Keratinocyte (primary cell): ENCODE measurements at places on chromosomes 16 and 17.

DNA sequence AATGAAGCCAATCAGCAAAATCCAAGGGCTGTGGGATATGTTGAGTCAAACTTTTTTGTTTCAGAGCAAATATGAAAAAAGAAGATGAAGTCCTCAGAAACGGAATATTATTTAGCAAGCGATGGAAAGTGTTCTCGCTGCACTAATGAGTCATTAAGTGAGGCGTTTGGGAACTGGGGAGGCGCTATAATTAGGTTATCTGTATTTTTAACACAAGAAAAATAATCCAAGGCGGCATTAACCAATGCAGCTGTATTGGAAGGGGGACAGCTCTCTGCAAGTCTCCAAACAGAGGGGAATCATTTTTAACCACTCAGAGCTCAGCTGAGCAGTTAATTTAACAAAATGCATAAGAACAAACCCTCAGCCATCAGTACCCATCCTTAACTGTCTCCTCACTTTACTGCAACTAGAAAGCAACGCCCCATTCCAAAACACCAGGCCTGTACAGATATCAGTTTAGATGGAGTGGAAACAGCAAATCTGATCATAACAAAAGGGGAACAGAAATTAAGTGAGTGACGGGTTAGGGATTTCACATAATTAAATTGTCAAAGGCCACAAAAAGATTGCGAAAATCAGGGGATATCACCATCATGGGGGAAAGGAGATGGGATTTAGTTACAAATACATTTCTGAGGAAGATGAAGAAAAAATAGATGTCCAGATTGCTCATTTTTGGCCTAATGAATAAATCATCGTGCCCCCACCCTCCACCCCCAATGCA lies 211.0 kb upstream of the TOX3 start:
- H3K36me3 ChIP-seq: no peaks in the 10 kb centered on the region
- H3K4me3 ChIP-seq: no peak overlapping the region
- no peaks in the 10 kb centered on the region for H3K4me1 ChIP-seq
- DNase-seq: no peak

GRCh38 chr16:17328932-17329331 lies 141.8 kb downstream of the XYLT1 start:
- no peaks in the 10 kb centered on the region for H3K27me3 ChIP-seq
- no peak overlapping the region for H3K4me3 ChIP-seq
- DNase-seq: no peak
- peaks cover 8% of the 10 kb centered on the region for H3K4me1 ChIP-seq
- H3K27ac ChIP-seq: no peak overlapping the region

- H3K4me3 ChIP-seq: no peak overlapping the region
- H3K27me3 ChIP-seq: no peaks in the 10 kb centered on the region
- DNase-seq: no peak
- H3K27ac ChIP-seq: no peak overlapping the region
These were observed 702.6 kb upstream of the CDH8 start for GRCh38 chr16:62738666-62739460.

DNA sequence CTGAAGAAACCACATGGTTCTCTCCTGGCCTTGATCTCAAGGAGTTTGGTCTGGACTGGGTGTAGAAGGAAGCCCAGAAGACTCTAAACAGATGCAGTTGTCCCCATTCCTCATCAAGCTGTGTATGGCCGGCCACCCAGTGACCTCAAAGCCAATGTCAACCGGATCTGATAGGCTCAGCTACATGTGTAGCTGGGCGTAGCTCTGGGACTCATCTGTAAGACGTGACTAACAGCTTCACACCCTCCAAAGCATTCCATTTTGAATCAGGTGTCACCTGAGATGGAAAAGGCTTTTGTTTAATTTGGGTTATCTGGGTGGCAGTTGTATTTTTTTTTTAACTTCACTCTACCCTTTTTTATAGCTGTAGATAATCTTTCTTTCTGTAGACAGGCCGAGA lies 130.4 kb downstream of the ABCC12 start:
- H3K4me3 ChIP-seq: no peak overlapping the region
- DNase-seq: no peak
- H3K4me1 ChIP-seq: no peaks in the 10 kb centered on the region
- H3K27ac ChIP-seq: no peak overlapping the region
- H3K36me3 ChIP-seq: no peaks in the 10 kb centered on the region
